Stimulated activated CD4-positive, alpha-beta T cell treated with anti-CD3 and anti-CD28 coated beads, Interleukin-2, amount 100 ng/mL, for 4 hours (primary cell): ENCODE measurements at places on chromosomes 7 and 10.
A peak's percentile ranks its signal among the peaks of the same experiment; 100 is the strongest.

DNA sequence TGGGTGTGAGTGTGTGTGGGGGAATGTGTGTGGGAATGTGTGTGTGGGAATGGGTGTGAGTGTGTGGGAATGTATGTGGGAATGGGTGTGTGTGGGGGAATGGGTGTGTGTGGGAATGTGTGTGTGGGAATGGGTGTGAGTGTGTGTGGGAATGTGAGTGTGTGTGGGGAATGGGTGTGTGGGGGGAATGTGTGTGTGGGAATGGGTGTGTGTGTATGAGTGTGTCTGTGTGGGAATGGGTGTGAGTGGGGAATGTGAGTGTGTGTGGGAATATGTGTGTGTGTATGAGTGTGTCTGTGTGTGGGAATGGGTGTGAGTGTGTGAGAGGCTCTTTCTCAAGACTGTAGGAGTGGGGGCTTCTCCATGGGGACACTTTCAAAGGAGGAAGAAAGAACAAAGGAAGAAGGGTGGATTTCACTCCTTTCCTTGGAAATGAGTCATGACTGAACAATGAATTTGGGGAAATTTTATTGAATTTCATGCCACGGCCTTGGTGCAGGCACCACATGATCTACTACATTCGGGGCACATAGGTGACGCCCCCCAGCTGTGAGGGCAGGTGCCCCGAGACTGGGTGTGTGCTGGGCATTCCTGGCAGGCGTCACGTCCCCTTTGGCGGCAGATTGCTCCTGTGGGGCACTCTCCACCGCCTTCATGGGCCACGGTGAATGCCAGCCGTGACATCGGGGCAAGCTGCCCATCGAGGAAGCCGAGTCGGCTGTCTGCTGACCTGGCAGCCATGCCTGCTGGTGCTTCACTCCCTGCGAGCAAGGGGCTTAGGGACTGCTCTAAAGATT, 88.8 kb upstream of the INSIG1 start:
- DNase-seq = no peak

- peak; percentile 73 for DNase-seq
Observed at GRCh38 chr7:100130608-100131453, 4.1 kb downstream of the MBLAC1 start.

GRCh38 chr7:56471811-56472210, 355.6 kb upstream of the NUPR2 start:
- DNase-seq = no peak

DNA sequence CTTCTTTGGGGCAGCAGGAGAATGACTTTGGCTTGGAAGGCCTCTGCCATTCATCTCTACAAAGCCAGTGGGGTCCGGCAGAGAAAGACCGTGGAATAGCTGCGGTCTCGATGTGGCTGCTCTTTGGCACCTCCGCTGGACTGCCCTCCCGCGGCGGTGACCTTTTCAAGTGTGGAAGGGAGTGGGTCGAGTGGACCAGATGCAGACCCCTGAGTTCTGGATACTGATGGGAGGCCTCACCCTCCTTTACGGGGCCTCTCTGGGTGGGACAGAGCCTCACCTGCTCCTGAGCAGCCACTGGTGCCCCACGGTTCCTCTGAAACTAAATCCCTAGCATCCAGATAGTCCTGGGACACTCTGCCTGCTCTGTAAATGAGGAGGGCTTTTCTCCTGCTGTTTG, 113.1 kb downstream of the NT5C2 start:
- no peak for DNase-seq

GRCh38 chr7:71348821-71349681, 217.1 kb downstream of the GALNT17 start:
- DNase-seq = no peak

- no peak for DNase-seq
Observed at GRCh38 chr10:116490028-116490662, 55.6 kb upstream of the PNLIP start.

DNA sequence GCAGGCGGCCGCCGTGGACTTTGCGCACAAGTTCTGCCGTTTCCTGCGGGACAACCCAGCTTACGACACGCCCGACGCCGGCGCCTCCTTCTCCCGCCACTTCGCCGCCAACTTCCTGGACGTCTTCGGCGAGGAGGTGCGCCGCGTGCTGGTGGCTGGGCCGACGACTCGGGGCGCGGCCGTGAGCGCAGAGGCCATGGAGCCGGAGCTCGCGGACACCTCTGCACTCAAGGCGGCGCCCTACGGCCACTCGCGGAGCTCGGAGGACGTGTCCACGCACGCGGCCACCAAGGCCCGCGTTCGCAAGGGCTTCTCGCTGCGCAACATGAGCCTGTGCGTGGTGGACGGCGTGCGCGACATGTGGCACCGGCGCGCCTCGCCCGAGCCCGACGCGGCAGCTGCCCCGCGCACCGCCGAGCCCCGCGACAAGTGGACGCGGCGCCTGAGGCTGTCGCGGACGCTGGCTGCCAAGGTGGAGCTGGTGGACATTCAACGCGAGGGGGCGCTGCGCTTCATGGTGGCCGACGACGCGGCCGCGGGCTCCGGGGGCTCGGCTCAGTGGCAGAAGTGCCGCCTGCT, 14.1 kb downstream of the SH2B2 start:
- DNase-seq = no peak
